ENCODE measurements at places on chromosomes 11 and 22. TPM values are rescaled to one million over a fixed set of nuclear protein-coding genes. Genes with fewer than 3 reads are reported as not detected.

- peak; percentile 40 for DNase-seq
- no peaks in the 10 kb centered on the region for H3K4me1 ChIP-seq
- H3K27ac ChIP-seq, result no peak overlapping the region
These were observed 3.6 kb upstream of the OR8B3 start for GRCh38 chr11:124402326-124402922.

DNA sequence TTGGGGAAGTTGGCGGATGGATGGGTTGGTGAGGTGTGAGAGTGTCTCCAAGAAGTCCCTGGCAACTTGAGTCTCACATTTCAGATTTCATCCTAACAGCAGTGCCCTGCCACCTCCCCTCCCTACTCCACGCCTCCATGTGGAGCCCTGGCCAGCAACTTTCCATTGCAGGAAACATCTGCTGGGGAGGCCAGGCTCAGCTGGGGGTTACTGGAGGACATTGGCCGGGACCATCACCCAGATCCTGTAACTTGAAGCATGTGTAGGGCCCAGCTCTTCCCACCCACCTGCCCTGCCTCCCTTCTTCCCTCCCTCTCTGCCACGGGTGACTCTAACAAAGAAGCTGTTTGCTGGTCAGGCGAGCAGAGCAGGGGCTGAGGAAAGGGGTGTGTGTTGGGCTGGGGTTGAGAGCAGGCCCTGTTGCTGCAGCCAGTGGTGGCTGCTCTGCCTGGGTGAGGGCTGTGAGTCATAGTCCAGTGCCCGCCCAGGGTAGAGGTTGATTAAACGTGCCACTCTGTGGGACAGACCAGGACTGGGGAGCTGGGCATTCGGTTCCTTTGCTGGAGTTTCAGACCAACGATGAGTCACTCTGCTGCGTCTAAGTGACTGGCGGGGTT, 64.0 kb downstream of the SCN3B start:
- H3K4me1 ChIP-seq, result peaks cover 10% of the 10 kb centered on the region
- H3K36me3 ChIP-seq, result no peaks in the 10 kb centered on the region
- peak overlapping the region; percentile 32 for H3K27ac ChIP-seq

DNA sequence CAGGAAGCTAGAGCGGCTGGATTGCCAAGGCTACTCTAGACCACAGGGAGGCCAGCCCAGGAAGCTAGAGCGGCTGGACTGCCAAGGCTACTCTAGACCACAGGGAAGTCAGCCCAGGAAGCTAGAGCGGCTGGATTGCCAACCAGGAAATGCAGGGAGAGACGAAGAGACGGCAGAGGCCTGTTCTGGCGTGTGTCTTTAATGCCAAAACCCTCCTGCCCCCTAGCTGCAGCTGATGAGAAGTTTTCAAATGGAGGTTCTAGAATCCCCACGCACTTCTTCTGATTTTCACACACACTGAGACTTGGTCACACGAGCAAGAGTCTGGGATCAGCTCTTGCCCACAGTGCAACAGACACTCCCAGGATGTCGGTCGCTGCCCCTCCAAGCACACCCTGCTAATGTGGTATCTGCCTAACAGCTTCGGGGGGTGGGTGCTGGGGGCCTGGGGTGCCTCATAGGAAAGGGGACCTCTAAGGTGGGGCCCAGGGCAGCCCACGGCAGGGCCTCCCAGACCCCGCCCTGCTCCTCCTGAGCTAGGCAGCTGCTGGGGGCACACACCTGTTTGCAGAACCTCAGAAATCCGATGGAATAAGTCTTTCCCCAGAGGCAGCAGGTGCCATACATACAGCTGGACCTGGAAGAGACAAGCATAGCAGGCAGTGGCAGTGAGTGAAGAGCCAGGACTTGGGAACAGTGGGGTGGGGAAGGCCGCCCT, 28.5 kb downstream of the MAFF start:
- H3K4me1 ChIP-seq, result peaks cover 51% of the 10 kb centered on the region
- no peak overlapping the region for H3K4me3 ChIP-seq

GRCh38 chr11:34074391-34074790, 22.9 kb downstream of the CAPRIN1 start:
- peaks cover 43% of the 10 kb centered on the region for H3K4me1 ChIP-seq
- H3K36me3 ChIP-seq, result peaks cover 66% of the 10 kb centered on the region
- H3K27ac ChIP-seq, result peak overlapping the region; percentile 92
- H3K4me3 ChIP-seq, result no peak overlapping the region

DNA sequence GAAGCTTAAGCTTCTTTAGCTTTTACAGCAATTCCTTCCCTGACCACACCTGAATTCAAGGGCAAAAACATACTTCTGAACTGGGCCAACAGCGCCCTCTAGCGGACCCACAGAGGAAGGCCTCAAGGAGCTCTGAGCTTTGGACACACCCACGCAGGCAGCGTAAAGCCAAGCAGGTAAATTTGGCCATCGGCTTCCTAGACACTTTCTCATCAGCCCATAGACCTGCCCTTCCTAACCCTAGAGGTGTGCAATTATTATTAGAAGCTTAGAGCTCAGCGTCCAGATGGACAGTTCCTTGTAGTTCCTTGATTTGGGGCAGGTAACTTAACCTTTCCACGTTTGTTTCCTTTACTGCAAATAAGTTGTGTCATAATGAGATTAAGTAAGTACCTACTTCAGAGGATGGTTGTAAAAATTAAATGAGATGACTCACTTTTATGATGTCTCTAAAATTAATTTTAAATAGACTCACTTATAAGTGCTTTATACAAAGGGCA, 25.7 kb upstream of the HMGXB4 start:
- no peaks in the 10 kb centered on the region for H3K36me3 ChIP-seq
- peak; percentile 76 for DNase-seq
- no peaks in the 10 kb centered on the region for H3K4me1 ChIP-seq
- peaks cover 69% of the 10 kb centered on the region for H3K27me3 ChIP-seq
- H3K27ac ChIP-seq, result no peak overlapping the region

GRCh38 chr22:29840498-29840897, 2.4 kb upstream of the ASCC2 start:
- H3K4me1 ChIP-seq, result peaks cover 41% of the 10 kb centered on the region
- no peaks in the 10 kb centered on the region for H3K27me3 ChIP-seq
- DNase-seq, result no peak
- H3K27ac ChIP-seq, result no peak overlapping the region

DNA sequence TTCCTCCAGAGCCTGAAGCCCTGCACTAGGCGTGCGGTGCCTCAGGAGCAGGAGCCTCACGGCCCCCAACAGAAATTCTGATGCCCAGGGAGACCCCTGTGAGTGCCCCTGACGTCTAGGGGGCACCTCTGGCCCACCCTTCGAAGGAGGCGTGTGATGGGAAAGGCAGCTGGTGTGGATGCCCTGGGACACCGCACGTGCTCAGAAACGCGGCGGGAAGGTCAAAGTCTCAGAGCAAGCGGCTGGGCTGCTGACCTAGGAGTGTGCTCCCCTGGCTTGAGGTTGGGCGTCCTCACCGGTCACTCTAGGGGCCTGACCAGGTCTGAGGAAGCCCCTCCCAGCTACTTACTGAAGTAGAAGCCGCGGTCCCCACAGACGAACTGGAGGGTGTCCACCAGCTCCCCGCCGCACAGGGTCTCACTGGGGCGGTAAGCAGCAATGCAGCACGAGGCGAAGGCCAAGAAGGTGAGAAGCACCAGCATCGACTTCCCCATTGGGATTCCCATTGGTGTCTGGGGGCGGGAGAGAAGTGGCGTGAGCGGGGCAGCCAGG, 4.1 kb downstream of the IGF2 start:
- H3K4me1 ChIP-seq, result no peaks in the 10 kb centered on the region
- H3K4me3 ChIP-seq, result no peak overlapping the region
- no peak for DNase-seq
- H3K27me3 ChIP-seq, result peaks cover 19% of the 10 kb centered on the region
- no peak overlapping the region for H3K27ac ChIP-seq
- H3K36me3 ChIP-seq, result no peaks in the 10 kb centered on the region

SSTR3 gene
- total RNA-seq, result not detected

NLRP6 gene
- not detected for total RNA-seq

SPDYC gene
- not detected for total RNA-seq

DNA sequence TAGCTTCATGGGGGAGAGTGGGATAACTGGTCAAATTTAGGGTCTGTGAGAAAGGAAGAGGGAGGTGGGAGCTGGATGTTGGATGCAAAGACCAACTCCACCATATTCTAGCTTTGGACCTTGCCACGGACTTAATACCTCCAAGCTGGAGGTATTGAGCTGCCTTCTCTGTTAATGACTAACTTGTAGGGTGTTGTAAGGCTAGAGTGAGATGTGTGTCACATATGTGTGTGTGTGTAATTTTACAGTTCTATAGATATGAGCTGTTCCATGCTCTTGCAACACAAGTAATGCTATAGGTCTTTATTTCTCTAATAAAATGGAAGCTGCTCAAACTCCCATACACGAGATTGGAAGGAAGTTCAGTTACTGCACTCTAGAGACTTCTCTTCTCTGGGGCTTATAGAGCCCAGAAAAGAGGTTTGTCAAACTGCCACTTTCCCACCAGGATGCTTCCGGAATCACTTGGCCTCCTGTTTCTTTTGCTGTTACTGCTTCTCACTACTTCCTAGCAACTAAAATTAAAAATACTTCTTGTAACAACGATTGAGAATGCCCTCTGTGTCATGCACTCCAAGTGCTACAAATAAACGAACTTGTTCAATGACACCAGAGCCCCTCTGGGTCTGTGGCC, 16.0 kb upstream of the FJX1 start:
- H3K4me1 ChIP-seq, result no peaks in the 10 kb centered on the region
- no peak for DNase-seq
- no peaks in the 10 kb centered on the region for H3K36me3 ChIP-seq
- H3K27ac ChIP-seq, result no peak overlapping the region
- H3K27me3 ChIP-seq, result no peaks in the 10 kb centered on the region

- H3K27ac ChIP-seq, result no peak overlapping the region
- DNase-seq, result no peak
- H3K4me3 ChIP-seq, result no peak overlapping the region
- H3K4me1 ChIP-seq, result no peaks in the 10 kb centered on the region
These were observed 397.0 kb upstream of the ISX start for GRCh38 chr22:34669001-34669400.

CLCF1 gene
- 15.9 TPM for total RNA-seq

GRCh38 chr11:124763156-124763947, 1.3 kb upstream of the ESAM start:
- DNase-seq, result peak; percentile 90
- H3K27ac ChIP-seq, result peak overlapping the region; percentile 56
- H3K27me3 ChIP-seq, result no peaks in the 10 kb centered on the region
- peak overlapping the region; percentile 98 for H3K4me3 ChIP-seq

DNA sequence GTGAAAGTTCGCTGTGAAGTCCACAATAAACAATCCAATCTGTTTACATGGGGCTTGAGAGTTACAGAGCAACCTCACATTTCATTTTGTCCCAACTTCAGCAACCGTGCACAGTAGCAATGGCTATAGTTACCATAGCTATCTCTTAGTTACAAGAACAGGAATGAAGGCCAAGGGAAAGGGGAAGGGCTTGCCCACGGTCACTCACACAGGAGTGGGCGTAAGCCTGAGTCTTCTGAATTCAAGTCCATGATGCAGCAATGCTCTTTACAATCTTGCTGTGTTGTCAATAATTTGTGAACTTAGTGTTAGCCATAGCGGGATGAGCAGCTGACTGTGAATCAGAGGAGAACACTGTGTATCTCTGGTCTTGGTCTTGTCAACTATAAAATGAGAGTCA, 102.9 kb downstream of the ADAMTS15 start:
- no peak overlapping the region for H3K4me3 ChIP-seq
- peaks cover 5% of the 10 kb centered on the region for H3K4me1 ChIP-seq
- H3K27me3 ChIP-seq, result no peaks in the 10 kb centered on the region

SLCO2B1 gene
- total RNA-seq, result 1.3 TPM

GRCh38 chr11:111908639-111909305, 2.8 kb downstream of the CRYAB start:
- DNase-seq, result no peak
- no peak overlapping the region for H3K4me3 ChIP-seq
- H3K36me3 ChIP-seq, result no peaks in the 10 kb centered on the region
- no peaks in the 10 kb centered on the region for H3K27me3 ChIP-seq
- peaks cover 6% of the 10 kb centered on the region for H3K4me1 ChIP-seq

NRXN2 gene
- not detected for total RNA-seq

DNA sequence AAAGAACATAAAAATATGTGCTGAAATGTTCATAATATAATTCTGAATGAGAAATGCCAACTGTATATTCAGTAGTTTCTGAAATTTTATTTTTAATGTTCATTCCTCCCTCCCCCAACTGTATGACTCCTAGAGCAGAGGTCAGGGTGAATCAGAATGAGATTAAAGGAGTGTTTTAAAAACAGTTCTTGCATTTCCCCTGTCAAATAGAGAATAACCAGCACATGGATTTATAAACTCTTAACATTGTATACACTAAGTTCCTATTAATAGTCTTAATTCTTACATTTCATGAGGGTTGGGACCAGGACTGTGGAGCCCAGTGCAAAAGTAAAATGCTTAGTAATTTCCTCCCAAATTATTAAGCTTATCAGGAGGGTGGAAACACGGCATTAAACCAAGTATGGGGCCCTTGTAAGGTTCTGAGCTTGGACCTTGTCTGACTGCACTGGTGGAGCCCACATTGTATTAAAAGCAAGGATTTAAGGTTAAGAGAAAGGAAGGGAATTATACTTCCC, 474.6 kb upstream of the RAG2 start:
- H3K36me3 ChIP-seq, result no peaks in the 10 kb centered on the region
- no peak overlapping the region for H3K4me3 ChIP-seq
- H3K27ac ChIP-seq, result no peak overlapping the region
- H3K27me3 ChIP-seq, result no peaks in the 10 kb centered on the region
- no peaks in the 10 kb centered on the region for H3K4me1 ChIP-seq

GRCh38 chr11:33347490-33348125, 90.4 kb downstream of the HIPK3 start:
- peaks cover 22% of the 10 kb centered on the region for H3K36me3 ChIP-seq
- no peaks in the 10 kb centered on the region for H3K4me1 ChIP-seq
- H3K27ac ChIP-seq, result no peak overlapping the region

OR4A16 gene
- not detected for total RNA-seq

- DNase-seq, result peak; percentile 77
- H3K27ac ChIP-seq, result no peak overlapping the region
- H3K27me3 ChIP-seq, result no peaks in the 10 kb centered on the region
- peaks cover 7% of the 10 kb centered on the region for H3K4me1 ChIP-seq
These were observed 415.1 kb downstream of the ETS1 start for GRCh38 chr11:128172046-128172878.

BTG4 gene
- total RNA-seq, result not detected

CSNK2A3 gene
- not detected for total RNA-seq

GRCh38 chr22:42207918-42208317, 62.5 kb downstream of the TCF20 start:
- H3K36me3 ChIP-seq, result peaks cover 8% of the 10 kb centered on the region
- no peak overlapping the region for H3K27ac ChIP-seq
- no peaks in the 10 kb centered on the region for H3K4me1 ChIP-seq
- no peak for DNase-seq
- H3K27me3 ChIP-seq, result no peaks in the 10 kb centered on the region

CABP7 gene
- total RNA-seq, result not detected

DNA sequence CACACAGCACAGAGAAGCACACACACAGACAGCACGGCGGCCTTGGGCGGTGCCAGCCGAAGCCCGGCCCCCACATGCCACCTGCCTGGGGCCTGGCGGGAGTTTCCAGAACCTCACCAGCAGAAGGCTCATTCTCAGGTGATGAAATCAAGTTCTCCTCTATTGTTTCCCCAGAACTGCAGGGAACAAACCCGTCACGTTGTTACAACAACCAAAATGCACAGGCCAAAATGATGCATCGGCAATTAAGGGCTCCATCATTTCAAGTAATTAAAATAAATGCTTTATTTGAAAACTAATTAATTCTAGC, 30.8 kb downstream of the GNB1L start:
- H3K27ac ChIP-seq, result peak overlapping the region; percentile 71
- peak; percentile 41 for DNase-seq
- peaks cover 38% of the 10 kb centered on the region for H3K4me1 ChIP-seq
- H3K4me3 ChIP-seq, result no peak overlapping the region
- no peaks in the 10 kb centered on the region for H3K36me3 ChIP-seq
- no peaks in the 10 kb centered on the region for H3K27me3 ChIP-seq

GRCh38 chr11:57802411-57802810, 40.8 kb downstream of the CTNND1 start:
- DNase-seq, result no peak
- peaks cover 35% of the 10 kb centered on the region for H3K4me1 ChIP-seq
- H3K36me3 ChIP-seq, result peaks cover 65% of the 10 kb centered on the region
- no peak overlapping the region for H3K27ac ChIP-seq

ZNF215 gene
- total RNA-seq, result 2.6 TPM

Measured in PC-9 (cell line).